ENCODE measurements at places on chromosomes 2 and 18.

DNA sequence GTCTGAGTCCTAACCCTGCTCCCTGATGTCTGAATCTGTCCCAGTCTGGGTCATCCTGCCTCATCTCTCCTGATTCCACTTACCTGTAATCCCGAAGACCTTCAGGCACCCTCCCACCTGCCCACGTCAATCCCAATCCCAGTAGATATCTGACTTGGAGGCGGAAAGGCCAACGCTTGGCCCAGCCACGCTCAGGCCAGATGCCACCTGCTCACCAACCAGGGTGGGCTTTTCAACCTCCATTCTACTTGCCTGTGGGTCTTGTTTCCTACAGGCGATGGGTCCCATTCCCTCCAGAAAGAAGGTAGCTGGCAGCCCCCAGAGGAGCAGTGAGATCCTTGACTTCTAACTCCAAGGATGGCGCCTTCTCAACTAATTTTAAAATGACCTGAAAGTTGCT, 59.7 kb downstream of the INPP5D start:
- DNase-seq: no peak

DNA sequence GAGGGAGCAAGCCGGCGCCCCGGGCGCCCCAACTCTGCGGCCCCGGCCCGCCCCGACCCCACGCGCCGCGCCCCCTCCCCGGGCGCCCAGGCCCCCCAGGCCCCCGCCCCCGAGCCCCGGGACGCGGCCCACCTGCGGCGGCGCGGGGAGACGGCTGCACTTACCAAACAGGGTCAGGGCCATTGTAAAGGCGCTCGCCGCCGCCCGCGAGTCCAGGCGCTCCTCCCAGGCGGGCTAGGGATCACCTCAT, 526 bp downstream of the CHN1 start:
- no peak for DNase-seq

DNA sequence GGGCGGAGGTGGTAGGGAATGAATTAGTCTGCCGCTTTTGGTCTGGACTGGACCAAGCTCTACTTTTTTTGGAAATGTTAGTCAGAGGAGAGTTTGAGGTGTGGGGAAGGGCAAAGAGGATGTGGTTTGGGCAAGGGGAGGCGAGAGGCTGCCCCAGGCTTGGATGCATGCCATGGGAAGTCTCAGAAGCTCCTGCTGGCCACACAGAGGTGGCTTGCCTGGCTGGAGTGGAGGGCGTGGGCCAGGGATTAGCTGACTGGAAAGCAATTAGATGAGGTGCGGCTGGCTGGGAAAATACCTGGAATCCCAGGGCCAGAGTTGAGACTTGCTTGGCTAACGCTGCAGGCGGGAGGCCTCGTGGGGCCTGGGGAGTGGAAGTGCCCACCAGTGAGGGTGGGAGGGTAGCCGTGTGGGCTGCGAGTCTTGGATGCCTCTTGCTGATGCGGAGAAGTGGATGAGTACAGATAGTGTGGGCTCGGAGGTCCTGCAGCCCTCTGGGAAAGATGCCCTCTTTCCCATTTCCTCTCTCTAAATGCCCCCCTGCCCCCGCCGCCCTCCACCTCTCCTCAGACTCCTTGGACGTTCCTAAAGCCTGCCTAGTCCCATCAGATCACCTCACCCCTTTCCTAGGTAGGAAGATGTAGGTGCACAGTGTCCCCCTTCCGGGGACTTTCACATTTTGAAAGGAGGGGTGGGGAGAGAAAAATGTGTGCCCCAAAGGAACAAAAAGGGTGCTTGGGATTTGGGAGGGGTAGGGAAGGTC, 117.6 kb downstream of the SMAD7 start:
- peak; percentile 73 for DNase-seq

DNA sequence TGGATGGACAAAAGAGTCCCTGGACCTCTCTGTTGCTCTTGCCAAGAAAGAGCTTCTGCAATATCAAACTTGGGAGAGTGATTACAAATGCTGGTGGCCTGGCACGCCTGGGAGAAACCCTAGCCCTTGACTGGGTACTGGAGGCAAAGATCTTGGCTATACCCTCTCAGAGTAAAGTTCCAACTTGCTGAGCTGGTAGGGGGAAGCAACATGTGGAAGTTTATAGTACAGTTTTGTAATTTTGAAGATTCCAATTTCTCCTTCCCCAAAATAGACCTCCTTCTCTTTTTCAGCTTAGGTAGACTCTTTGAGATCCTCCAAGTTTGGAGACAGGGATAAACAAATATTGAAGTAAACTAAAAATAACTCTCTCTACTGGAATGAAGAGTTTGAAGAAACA, 645.3 kb downstream of the NR4A2 start:
- no peak for DNase-seq

DNA sequence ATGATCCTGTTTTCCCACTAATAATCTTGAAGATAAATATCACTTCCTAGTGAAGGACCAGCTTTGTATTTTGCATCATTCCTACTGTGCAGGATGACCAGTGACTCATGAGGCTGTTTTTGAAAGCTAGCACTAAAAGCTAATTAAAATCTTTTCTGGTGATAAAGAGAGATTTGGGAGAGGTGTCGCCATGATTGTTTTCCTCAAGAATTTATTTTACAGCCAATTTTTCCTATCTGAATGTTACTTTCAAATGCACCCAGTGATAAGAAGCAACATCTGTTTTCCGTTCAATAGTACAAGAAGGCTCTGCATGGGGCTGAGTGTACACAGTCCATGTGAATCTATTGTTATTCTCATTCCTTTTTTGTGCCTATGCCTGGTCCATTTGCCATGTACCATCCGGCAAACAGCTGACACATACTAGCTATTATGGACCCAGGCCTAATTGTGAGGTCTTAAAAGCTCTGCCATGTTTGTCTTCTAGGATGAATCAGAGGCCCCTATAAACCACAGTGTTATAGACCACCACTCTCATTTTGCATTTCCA, 28.4 kb downstream of the MEIS1 start:
- DNase-seq: no peak

DNA sequence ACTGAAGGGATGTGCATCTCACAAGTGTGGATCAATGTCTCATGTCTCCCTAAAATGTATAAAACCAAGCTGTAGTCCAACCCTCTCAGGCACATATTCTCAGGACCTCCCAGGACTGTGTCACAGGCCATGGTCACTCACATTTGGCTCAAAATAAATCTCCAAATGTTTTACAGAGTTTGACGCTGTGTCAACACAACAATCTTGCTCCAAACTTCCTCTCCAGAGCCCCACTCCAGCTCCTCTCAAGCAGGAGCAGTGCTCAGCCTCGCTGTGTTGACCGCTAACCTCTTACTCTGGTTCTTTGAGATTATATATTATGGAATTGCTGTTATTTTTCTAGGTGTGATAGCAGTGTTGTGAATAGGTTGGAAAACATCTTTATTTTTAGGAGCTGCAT, 56.2 kb downstream of the CYP27C1 start:
- no peak for DNase-seq

GRCh38 chr2:9188823-9189222, 17.8 kb upstream of the ASAP2 start:
- no peak for DNase-seq

- DNase-seq: no peak
Observed at GRCh38 chr2:118056801-118057200, 31.5 kb upstream of the INSIG2 start.

- no peak for DNase-seq
Observed at GRCh38 chr2:228559774-228560415, 378.4 kb upstream of the SPHKAP start.

GRCh38 chr2:181037922-181038321, 57.5 kb downstream of the UBE2E3 start:
- no peak for DNase-seq

GRCh38 chr2:157438863-157439823, 4.7 kb downstream of the CYTIP start:
- no peak for DNase-seq

Measured in lower lobe of right lung (tissue), 2 donors.